ENCODE measurements at places on chromosomes 4 and X.

DNA sequence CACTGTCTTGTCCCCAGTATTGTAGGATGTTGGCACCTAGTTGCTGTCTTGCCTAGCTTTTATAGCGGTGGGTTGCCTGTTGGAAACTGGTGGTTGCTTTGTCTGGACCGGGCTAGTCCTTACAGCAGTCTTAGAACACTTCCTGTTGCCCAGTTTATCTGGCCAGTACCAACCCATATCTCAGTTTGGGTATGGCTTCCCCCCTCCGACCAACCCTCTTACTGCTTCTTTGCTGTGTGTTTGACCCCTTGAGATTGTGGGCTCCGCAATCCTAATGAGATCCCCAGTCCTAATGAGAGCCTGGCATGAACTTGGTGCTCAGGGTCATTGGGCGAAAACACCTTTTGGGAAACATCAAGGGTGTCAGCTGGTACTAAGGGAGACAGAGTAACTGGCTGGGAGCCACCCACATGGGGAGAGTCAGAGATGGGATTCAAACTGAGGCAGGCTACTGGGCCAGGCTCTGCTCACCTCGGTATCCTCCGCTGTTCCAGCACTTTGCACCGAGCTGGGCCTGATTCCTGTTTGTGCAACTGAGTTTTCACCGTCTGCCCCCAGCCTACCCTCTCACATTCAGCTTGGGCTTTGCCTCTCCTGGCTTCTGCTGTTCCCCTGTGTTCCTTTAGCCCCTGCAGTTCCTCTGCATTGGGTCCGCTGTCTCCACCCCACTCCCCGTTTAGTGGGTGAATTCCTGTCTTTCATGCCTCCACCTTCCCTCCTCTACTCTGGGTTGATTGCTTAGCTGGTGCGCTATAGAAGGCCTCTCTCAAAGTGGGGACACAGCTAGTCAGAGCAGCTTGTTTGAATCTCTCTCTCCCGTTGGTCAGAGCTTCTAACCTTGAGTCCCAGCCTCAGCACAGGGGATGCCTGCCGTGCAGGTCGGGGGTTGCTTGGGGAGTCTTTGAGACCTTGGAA, 1.6 kb downstream of the TBC1D14 start:
- no peak for DNase-seq

- DNase-seq = no peak
These were observed 52.4 kb downstream of the GAK start for GRCh38 chr4:879729-880077.

DNA sequence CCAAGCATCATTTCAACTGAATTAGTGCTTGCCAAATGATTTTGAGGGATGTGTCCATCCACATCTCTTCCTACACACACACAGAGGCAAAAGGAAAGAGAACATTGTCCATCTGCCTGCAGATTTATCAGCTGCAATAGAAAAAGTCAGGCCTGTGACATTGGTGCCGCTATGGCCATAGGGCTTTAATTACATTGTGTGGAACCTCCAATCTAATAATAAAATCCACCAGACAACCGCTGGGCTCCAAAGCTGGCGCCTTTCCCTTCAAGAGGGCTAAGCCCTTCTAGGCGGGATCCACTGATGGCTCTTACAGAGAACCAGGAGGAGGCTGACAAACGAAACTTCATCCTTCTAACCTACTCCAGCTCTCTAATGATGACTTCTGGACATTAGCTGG, 60.6 kb downstream of the PHOX2B start:
- no peak for DNase-seq

DNA sequence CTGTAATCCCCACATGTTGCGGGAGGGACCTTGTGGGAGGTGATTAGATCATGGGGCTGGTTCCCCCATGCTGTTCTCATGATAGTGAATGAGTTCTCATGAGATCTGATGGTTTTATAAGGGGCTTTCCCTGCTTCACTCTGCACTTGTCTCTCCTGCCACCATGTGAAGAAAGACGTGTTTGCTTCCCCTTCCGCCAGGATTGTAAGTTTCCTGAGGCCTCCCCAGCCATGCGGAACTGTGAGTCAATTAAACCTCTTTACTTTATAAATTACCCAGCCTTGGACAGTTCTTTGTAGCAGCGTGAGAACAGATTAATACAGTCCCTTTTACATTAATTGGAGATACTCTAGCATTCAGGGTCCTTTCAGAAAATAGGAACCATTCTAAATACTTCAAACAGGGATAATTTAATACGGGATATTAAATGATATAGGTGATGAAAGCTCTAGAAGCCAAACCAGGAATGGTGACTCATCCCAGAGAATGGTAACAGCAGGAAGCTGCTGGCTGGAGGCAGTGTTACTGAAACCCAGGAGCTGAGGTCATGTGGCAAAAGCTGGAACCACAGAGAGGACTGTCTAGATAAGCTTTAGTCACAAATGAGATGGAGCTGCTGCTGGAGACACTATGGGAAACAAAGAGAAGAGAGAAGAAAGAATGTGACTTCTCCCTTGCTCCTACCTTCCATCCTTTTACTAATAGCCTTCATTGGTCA, 57.3 kb downstream of the GSTCD start:
- DNase-seq = no peak

- DNase-seq = peak; percentile 87
These were observed 98.3 kb downstream of the HMX1 start for GRCh38 chr4:8773124-8773931.

DNA sequence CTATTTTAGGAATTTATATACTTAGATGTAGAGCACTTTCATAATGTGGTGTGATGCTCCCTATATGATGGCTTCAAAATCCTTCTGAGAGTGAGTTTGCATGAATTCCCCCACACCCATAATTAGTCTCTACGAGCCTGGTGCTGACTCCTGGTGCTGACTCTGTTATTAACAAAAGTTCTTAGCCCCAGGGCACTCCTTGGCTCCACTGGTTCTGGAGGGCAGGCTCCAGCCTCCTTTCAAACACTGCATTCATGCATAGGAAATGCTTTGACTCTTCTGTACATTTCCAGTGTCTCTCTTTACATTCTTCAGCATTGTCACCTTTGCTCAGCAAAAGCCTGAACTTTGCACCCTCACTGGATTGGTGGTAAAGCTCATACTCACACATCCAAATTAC, 64.0 kb downstream of the LNX1 start:
- DNase-seq = no peak

GRCh38 chrX:63708801-63709200, 76.2 kb downstream of the ARHGEF9 start:
- DNase-seq = no peak

DNA sequence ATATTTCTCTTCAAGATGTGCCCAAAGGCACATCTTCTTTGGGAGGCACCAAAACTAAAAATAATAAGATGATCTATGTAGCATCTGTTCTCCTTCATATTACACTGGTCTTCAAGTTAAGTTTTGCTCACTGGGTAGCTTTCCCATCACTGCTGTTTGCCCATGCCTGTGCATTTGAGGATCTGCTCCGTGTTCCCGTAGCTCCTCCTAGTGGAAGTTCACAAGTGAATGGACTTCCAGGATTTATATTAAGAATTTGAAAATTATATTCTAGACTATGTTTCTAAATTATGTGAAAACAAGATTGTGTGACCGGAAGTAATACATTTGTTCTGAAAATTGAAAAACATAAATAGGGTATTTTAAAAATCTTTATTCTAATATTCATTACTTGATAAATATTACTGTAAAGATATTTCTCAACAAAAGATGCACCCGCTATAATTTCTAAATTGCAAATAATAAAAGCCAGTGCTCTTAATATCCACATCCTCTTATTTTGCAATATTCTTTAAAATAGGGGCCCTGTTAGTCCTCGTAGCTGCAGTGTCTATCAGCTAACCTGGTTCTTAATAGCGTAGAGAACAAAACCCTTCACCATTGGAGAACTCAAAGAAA, 147.7 kb downstream of the RBM46 start:
- no peak for DNase-seq

- no peak for DNase-seq
These were observed 119.9 kb upstream of the HS3ST1 start for GRCh38 chr4:11548597-11549082.

DNA sequence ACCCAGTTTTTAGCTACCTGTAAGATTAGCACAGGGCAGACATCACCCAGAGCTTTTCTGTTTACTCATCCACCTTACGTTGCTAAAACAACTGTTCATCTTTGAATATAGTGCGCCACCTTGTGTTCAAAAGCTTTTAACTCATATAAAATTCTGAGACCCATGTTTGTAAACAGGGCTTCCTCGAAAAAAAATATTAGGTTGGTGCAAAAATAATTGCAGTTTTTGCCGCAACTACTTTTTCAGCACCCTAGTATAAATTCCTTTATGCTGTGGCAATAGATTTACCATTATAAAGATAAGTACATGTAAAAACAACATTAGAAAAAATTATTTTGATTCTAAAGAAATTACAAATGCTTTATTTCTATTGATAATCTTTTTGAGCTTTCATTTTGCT, 147.9 kb downstream of the LRBA start:
- no peak for DNase-seq

- DNase-seq = no peak
These were observed 49.2 kb downstream of the CDS1 start for GRCh38 chr4:84632092-84632491.

- no peak for DNase-seq
These were observed 131.3 kb upstream of the AGA start for GRCh38 chr4:177573507-177573906.

DNA sequence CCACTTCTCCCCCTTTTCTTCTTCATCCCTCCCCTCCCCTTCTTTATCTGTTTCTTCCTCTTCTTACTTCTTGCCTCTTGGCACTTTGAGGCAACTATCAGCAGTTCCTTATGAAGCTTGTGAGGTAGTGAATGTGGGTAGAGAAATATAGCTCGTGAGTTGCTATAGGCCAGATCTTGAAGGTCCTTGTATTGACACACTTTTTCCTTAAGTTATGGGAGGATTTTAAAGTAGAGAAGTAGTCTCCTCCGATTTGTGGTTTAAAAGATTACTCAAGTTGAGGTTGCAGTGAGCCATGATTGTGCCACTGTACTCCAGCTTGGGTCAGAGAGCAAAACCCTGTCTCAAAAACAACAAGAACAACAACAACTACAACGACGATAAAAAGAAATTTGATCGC, 3.4 kb upstream of the RRAGB start:
- DNase-seq = no peak

GRCh38 chr4:83071116-83071515, 36.1 kb downstream of the COPS4 start:
- DNase-seq = no peak

DNA sequence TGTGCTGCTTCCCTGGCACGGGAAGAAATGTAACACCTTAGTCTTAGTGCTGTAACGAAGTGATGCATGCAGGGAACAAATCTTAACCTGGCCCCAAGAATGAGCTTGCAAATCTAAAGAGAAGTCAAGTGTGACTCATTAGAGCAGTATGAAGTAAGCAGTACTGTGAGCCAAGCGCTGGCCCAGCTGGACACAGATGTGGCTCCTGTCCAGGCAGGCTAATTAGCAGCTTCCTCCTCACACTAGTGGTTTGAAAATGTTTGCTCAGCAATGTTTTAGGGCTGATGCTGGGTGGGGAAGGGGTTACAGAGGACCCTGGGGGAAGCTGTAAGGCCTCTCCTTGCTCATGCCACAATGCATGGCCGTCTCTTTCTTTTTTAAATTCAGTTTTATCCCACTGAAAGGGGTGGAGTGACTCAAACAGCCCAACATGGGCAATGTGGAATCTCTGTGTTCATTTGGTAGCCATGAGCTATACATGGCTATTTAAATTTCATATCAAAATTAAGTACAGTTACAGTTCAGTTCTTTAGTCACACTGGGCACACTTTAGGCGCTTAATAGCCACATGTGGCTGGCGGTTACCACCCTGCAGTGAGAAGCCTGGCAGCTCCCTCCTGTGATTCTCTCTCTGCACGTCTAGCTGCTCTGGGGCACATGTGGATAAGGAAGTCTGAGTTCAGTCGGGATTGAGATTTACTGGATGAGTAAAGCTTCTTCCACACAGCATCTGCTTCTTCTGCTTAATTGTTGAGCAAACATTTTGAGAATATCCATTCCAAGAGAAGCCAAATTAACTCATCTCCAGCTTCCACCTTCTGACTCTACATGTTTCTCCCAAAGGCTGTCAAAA, 48.8 kb downstream of the MAP7D2 start:
- no peak for DNase-seq

DNA sequence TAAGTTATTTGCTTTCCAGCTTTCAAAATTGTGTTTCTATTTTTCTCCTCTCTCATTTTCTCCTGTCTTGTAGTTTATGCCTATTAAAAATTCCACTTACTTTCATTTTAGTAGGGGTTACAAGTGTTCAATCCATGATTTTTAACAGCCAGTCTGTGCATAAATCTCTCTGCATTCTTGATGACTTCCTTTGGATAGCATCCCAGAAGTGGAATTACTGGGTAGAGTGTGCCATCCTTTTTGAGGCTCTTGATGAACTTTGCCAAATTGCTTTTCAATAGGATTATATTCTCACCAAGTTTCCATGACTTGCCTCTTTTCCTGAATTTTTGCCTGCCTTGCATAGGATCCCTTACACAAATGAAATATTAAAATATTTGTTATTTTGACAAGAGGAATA, 58.5 kb downstream of the DIPK2B start:
- DNase-seq = no peak

GRCh38 chr4:120839334-120839973, 83.1 kb downstream of the PRDM5 start:
- no peak for DNase-seq

DNA sequence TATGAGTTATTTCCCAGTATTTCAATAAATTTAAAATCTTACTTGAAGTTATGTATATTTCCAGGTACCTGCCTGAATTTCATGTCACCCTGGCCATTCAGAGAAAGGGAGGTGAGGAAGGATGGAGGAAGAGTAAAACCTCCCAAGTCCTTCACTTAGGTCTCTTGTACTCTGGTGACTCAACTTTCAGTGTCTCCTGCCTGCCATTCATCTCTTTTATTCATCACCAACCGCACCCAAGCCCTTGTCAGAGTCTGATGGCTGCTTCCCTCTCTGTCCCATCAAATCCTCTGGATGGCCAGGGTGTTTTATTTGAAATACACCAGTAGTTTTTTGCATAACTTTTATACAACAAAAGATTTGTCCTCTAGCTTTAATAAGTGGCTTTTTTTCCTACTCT, 17.8 kb downstream of the TMPRSS11E start:
- no peak for DNase-seq

GRCh38 chr4:144611850-144612249, 34.1 kb upstream of the HHIP start:
- DNase-seq = no peak

DNA sequence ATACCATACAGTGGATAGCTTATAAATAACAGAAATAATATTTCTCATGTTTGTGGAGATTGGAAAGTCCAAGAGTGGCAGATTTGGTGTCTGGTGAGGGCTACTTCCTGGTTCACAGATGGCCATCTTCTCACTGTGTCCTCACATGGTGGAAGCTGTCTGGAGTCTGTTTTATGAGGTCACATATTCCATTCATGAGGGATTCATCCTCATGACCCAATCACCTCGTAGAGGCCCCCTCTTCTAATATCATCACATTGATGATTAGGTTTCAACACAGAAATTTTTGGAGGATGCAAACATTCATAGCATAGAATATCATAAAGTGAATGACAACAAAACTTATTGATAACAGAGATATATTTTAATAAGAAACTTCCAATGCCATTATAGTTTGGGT, 568.0 kb downstream of the STIM2 start:
- no peak for DNase-seq

GRCh38 chr4:1862055-1862911, 6.3 kb upstream of the LETM1 start:
- DNase-seq = no peak

All from chondrocyte (in vitro differentiated cells).